ENCODE measurements at places on chromosomes 3 and 15. TPM values are rescaled to one million over a fixed set of nuclear protein-coding genes. Genes with fewer than 3 reads are reported as not detected.

ADAMTS17 gene
- total RNA-seq: 3.4 TPM

- no peaks in the 10 kb centered on the region for H3K36me3 ChIP-seq
- no peak for DNase-seq
- H3K27ac ChIP-seq: no peak overlapping the region
- H3K4me3 ChIP-seq: no peak overlapping the region
- peaks cover under 1% of the 10 kb centered on the region for H3K4me1 ChIP-seq
- H3K27me3 ChIP-seq: no peaks in the 10 kb centered on the region
Measured at GRCh38 chr3:127959873-127960272, 44.8 kb downstream of the KBTBD12 start.

VEPH1 gene
- total RNA-seq: 4.3 TPM

GRCh38 chr3:107959550-107960154, 131.2 kb downstream of the CD47 start:
- H3K4me1 ChIP-seq: peaks cover 10% of the 10 kb centered on the region
- no peaks in the 10 kb centered on the region for H3K36me3 ChIP-seq
- peaks cover 2% of the 10 kb centered on the region for H3K27me3 ChIP-seq
- H3K4me3 ChIP-seq: no peak overlapping the region
- DNase-seq: no peak

DNA sequence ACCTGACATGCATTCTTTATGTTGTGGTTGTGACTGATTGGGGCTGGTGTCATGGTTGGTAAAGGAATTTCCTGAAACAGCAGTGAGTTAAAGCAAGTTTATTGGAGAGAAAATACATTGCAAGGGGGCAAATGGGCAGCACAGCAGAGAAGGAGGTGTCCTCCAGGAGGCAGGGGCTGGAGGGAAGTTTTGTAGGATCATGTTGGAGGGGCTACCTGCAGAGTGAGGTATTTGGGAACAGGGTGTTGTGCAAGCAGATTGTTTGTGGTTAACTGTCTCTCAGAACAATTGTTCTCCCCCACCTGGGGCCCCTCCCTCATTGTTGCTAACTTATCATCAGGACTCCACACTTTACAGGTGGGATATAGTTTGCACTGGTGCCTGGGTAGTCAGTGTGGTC, 196.0 kb downstream of the NSUN3 start:
- H3K27ac ChIP-seq: no peak overlapping the region
- H3K4me1 ChIP-seq: peaks cover 6% of the 10 kb centered on the region
- DNase-seq: no peak

DNA sequence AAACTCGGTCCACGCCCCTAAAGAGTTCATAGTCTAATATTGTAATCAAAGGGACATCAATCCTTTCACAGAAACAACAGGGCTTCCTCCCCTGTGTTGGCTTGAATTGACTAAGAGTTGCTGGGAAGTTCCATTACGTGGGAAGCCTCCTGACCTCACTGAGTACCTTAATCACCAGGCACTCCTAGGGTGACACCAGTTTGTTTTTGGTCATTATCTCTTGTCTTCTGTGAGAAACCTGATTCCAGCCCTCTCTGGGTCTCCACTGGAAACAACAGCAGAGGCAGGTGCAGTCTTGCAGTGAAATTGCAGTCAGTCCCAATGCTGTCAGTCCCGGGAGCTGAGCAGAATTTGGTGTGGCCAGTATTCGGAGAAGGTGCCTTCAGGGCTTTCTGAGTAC, 55.4 kb downstream of the BOC start:
- H3K36me3 ChIP-seq: peaks cover 5% of the 10 kb centered on the region
- no peak overlapping the region for H3K27ac ChIP-seq
- H3K4me3 ChIP-seq: no peak overlapping the region
- DNase-seq: no peak
- no peaks in the 10 kb centered on the region for H3K27me3 ChIP-seq

GRCh38 chr3:36681867-36682266, 82.5 kb downstream of the DCLK3 start:
- H3K27ac ChIP-seq: no peak overlapping the region
- H3K27me3 ChIP-seq: no peaks in the 10 kb centered on the region
- H3K4me3 ChIP-seq: no peak overlapping the region
- H3K36me3 ChIP-seq: peaks cover 14% of the 10 kb centered on the region

DNA sequence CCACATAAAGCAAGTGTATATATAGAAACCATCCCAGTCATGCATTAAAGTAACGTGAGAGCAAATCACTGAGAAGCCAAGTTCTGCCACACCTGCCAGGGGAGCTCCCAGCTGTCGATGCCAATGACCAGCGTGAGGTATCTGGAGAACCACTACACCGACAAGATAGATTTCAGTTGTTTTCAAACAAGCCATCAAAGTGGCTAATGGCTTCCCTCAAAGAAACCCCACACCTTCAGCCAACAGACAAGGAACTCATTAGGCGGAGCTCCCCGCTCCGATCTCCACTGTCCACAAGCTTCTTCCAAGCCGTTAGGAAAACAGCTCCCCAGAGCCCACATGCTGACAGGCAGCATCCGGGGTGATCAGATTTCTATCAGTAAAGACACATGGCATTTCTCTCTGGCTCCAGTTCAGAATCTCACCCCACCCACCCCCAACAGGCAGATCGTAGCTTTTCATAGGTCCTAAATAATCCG, 54.2 kb upstream of the SPATA12 start:
- DNase-seq: no peak
- H3K4me1 ChIP-seq: peaks cover 36% of the 10 kb centered on the region
- H3K4me3 ChIP-seq: no peak overlapping the region
- no peaks in the 10 kb centered on the region for H3K27me3 ChIP-seq

GRCh38 chr3:10552631-10552943, 47.2 kb upstream of the ATP2B2 start:
- no peak overlapping the region for H3K4me3 ChIP-seq
- H3K27me3 ChIP-seq: peaks cover 16% of the 10 kb centered on the region
- peaks cover 12% of the 10 kb centered on the region for H3K4me1 ChIP-seq
- H3K36me3 ChIP-seq: peaks cover 2% of the 10 kb centered on the region

CLRN1 gene
- total RNA-seq: not detected

DNA sequence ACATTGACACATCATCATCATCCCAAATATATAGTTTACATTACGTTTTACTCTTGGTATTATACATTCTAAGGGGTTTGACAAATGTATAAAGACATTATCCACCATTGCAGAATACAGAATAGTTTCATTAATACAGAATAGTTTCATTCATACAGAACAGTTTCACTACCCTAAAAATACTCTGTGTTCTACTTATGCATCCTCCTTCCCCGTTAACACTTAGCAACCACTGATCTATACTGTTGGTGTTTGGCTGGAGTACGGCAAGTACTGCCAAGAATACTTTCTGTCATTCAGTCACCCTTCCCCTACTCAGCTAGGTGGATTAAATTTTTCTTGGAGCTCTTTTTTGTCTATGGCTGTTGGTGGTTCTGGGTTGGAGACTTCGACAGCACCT, 33.4 kb downstream of the LEKR1 start:
- H3K36me3 ChIP-seq: no peaks in the 10 kb centered on the region
- no peak overlapping the region for H3K4me3 ChIP-seq
- H3K4me1 ChIP-seq: no peaks in the 10 kb centered on the region
- DNase-seq: no peak

GRCh38 chr3:183233966-183234365, 19.1 kb upstream of the B3GNT5 start:
- H3K27me3 ChIP-seq: peaks cover 1% of the 10 kb centered on the region
- H3K36me3 ChIP-seq: no peaks in the 10 kb centered on the region
- no peaks in the 10 kb centered on the region for H3K4me1 ChIP-seq
- DNase-seq: no peak

DNA sequence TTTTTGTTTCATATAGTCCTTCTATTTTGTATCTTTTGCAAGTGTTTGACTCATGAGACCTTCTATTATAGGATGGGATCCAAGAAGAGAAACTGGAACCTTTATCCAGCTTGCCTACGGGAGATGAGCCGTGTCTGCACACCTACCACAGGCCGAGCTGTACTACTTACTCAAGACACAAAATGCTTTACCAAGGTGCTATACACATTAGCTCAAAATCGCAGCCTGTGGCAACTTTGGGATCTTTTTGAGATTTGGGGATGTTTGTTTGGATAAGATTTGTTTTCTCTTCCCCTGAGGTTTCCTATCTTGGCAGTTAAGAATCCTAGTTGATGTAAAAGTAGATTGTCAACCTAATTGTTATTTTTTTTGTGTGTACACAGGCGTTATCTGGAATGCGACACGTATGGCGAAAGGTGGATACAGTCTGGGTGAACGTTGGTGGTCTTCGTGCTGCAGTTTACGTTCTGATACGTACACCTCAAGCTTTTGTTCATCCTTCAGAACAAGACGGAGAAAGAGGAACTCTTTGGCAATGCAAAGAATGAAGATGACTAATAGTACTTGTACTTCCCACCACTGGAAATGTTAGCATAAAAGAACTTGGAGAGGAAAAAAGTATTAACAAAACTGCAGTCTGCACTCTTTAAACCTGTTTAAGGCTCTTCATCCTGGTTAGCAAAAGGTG, 13.1 kb upstream of the SETD5 start:
- no peak overlapping the region for H3K4me3 ChIP-seq
- peak overlapping the region; percentile 82 for H3K27ac ChIP-seq
- H3K27me3 ChIP-seq: no peaks in the 10 kb centered on the region
- peaks cover 33% of the 10 kb centered on the region for H3K4me1 ChIP-seq
- peaks cover 24% of the 10 kb centered on the region for H3K36me3 ChIP-seq

CKMT1B gene
- total RNA-seq: not detected

DNA sequence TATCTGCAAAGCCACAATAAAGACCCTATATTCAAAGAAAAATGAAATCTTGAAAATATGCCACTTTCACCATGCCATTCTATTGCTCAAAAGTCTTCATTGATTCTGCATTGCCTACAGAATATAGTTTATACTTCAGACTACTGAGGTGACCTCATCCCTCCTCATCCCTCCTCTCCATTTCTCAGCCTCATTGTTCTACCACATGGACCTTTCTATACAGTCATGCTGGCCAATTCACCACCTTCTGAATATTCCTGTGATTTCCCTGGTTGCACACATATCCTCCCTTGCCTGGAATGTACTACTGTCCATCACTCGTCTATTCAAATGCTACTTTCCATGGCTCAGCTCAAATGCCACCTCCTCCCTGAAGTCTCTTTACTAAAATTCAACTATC, 3.5 kb upstream of the COL8A1 start:
- peaks cover 38% of the 10 kb centered on the region for H3K4me1 ChIP-seq
- H3K27ac ChIP-seq: peak overlapping the region; percentile 66
- peaks cover 15% of the 10 kb centered on the region for H3K36me3 ChIP-seq
- DNase-seq: no peak

CMTM8 gene
- 2.5 TPM for total RNA-seq

GRCh38 chr15:71715914-71716313, 94.4 kb upstream of the NR2E3 start:
- no peaks in the 10 kb centered on the region for H3K36me3 ChIP-seq
- H3K4me3 ChIP-seq: no peak overlapping the region
- peaks cover 13% of the 10 kb centered on the region for H3K4me1 ChIP-seq
- no peak for DNase-seq

- peaks cover 14% of the 10 kb centered on the region for H3K4me1 ChIP-seq
- H3K27ac ChIP-seq: peak overlapping the region; percentile 79
- no peaks in the 10 kb centered on the region for H3K27me3 ChIP-seq
- no peak for DNase-seq
Measured at GRCh38 chr3:66797889-66798560, 200.1 kb upstream of the KBTBD8 start.

DNA sequence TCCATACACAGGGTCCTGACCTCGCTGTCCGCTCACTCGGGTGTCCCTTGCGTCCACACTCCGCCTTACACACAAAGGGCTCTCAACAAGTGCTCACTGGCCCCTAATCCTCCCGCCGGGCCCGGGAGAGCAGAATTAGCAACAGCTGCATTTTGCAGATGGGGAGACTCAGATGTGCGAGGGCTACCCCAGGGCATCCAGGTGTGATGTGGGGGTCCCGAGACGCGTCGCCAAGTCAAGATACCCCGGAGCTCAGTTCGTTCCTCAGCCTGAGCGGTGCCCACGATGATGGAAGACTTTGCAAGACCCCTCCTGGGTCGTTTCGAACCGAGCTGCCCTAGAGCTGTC, 14.9 kb upstream of the WNT7A start:
- H3K36me3 ChIP-seq: peaks cover 6% of the 10 kb centered on the region
- H3K4me1 ChIP-seq: peaks cover 17% of the 10 kb centered on the region
- no peak for DNase-seq

All from chondrocyte (in vitro differentiated cells).